CD4-positive, alpha-beta T cell (primary cell): ENCODE measurements at places on chromosomes 16 and 17.

- peak; percentile 79 for DNase-seq
These were observed at the start of gene SKAP1 for GRCh38 chr17:48429638-48430586. Gene SKAP1 (minus strand): TSS chr17:48430214.

DNA sequence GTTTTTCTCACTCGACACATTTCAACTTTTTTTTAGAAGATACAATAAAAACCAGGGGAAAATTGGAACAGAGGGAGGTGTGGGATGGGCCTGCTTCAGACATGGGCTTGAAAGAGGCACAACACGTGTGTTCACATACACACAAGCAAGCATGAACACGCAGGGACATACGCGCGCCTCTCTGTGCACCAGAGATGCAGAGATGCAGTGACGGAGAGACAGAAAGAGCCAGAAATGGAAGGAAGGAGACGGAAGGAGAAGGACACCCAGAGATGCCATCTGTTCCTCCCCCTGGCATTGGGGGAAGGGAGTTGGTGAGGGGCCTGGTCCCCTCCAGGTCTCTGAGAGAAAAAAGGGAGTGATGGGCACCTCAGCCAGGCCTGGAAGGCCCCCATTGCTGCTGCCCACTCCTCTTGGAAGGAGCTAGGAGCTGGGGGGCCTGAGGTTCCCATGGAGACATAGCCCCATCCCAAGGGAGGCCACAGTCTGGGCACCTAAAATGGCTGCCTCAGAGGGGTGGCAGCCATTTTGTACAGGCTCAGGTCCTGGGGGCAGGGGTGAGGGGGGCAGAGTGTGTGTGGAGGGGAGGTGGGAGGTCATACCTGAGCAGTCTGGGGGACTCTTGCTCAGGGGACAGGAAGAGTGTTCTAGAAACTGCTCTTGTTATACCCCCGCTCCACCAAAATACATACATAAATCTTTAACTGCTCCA, 3.8 kb upstream of the NEUROD2 start:
- no peak for DNase-seq

GRCh38 chr17:7146115-7146514, 31.5 kb upstream of the ASGR2 start:
- DNase-seq: no peak

GRCh38 chr16:64311241-64311640, 810.6 kb downstream of the CDH11 start:
- DNase-seq: no peak

GRCh38 chr17:48568499-48569239, 9.5 kb downstream of the HOXB4 start:
- no peak for DNase-seq

- DNase-seq: no peak
These were observed 82.4 kb upstream of the KIFC3 start for GRCh38 chr16:57884655-57885133.

- DNase-seq: no peak
These were observed 1.2 kb upstream of the RARA start for GRCh38 chr17:40307740-40308239.

- DNase-seq: no peak
These were observed 503 bp downstream of the DHX58 start for GRCh38 chr17:42111871-42112551.

- DNase-seq: no peak
These were observed 58.5 kb downstream of the TBC1D16 start for GRCh38 chr17:79977161-79977631.

DNA sequence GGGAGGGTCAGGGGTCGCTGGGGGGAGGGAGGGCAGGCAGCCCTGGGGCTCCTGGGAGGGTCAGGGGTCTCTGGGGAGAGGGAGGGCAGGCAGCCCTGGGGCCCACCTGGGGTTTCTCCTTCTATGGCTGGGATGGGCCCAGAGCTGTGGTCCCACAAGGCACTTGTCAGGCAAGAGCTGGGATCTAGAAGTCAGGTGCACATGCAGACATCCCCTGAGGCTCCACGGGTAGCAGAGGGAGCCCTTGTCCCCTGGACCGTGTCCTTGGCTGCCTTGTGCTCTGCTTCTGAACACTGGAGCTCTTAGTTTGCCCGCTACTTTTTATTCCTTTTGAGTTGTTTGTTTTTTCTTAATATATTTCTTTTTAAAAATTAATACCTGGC, 1.8 kb downstream of the TUBB3 start:
- no peak for DNase-seq

DNA sequence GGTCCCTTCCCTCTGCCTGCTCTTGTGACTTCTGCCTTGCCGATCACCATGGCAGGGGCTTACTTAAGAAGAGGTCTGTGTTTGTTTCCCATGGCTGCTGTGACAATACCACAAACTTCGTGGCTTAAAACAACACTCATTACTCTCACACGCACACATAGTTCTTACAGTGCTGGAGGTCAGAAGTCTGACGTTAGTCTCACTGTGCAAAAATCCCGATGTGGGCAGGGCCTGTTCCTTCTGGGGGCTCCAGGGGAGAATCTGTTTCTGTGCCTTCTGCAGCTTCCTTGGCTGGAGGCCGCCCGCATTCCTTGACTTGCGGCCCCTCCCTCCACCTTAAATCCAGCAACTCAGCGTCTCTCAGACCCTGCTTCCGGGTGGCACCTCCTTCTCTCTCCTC, 249.2 kb upstream of the GSE1 start:
- DNase-seq: no peak
